ENCODE measurements at places on chromosomes 2 and 18.

DNA sequence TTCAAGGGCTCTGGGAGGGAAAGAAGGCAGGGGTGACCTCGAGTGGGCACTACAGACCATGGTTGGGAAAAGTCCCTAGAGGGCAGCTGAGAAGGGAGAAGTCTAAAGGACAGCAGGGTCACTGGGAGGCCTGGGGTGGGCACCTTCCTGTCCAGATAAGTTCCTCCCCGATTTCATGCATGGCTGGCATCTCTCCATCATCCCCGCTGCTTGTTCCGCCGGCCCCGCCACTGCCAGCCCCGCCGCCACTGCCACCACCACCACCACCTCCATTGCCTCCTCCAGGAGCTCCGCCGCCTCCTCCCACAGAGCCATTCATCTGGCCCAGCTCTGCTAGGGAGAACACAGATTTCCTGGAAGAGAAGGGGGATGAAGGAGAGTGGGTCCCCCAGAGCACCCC lies 53.6 kb downstream of the MTHFD2 start:
- no peak for DNase-seq

- DNase-seq, result peak; percentile 48
Observed at GRCh38 chr2:45834372-45834771, 182.9 kb downstream of the PRKCE start.

GRCh38 chr2:11579867-11580659 lies 46.2 kb downstream of the GREB1 start:
- no peak for DNase-seq

DNA sequence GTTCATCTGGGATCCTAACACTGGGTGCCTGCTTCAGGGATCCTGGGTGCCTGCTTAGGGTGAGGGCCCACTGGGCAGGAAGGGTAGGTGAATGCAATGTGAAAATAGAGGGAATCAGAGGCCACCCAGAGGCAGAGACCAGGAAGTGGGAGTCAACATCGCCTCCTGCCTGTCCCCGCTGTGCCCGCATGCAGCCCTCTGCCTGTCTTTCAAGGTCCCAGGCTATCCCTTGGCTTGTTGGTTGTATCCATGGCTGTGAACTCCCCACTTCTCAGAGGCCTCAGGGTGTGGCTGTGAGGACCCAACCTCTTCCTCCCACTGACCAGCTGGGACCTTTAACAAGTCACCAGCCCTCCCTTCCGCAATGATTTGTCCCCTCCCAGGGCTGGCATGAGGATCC lies 26.5 kb downstream of the PSD4 start:
- DNase-seq, result no peak

GRCh38 chr2:16204886-16205620 lies 264.7 kb downstream of the MYCN start:
- no peak for DNase-seq

- DNase-seq, result peak; percentile 69
Observed at GRCh38 chr2:88671786-88672427, 19.6 kb upstream of the RPIA start.

GRCh38 chr18:48777026-48777743 lies 173.6 kb downstream of the SMAD7 start:
- peak; percentile 73 for DNase-seq

DNA sequence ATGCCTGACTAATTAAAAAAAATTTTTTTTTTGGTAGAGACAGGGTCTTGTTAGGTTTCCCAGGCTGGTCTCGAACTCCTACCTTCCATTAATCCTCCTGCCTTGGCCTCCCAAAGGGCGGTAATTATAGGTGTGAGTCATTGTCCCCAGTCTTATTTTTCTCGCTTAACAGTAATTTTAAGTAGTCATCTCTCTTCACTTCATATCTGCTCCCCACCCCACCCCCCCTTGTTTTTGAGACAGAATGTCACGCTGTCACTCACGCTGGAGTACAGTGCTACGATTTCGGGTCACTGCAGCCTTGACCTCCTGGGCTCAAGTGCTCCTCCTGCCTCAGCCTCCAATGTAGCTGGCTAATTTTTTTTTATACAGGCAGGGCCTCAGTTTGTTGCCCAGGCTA lies 27.7 kb downstream of the RAB10 start:
- DNase-seq, result no peak

DNA sequence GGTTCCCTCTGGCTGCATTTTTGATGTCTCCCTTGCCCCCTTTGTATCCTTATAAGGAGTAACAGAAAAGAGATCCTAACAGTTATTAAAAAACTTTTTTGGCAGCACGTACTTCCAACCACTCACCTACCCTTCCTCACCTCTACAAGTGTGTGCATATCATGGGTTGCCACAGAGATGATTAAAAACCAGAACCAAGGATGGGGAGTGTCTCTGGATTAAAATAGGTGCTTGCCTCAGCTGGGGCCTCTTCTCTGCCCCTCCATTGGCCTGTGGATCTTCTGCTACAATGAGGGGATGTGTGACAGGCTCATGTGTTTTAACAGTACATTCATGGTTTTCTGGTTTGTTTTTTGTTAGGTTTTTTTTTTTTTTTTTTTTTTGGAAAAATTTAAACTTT lies 160.8 kb downstream of the FHOD3 start:
- no peak for DNase-seq

DNA sequence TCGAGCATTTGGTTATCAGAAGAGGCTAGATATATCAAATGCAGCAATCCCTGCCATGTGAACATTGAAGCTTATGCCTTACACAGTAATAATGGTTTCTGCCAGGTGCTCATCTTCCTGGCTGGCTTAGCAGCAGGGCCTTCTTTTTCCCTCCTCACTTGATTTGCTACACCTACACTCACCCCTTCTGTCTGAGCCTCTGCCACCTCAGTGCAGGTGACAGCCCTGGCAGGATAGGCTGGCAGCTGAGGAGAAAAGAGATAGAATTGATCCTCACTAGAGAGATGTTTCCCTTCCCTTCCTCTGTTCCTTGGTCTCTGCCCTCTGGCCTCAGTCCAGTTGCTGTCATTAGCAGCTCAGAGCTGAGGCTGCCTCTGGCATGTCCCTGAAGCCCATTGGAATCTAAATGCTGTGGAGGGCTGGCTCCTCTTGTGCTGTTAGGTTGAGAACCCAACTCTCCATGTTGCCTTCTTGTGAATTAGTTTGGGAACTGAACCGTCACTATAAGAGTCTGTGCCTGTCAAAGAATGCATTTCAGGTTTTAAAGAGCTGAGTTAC lies 18.2 kb downstream of the MPHOSPH10 start:
- DNase-seq, result no peak

DNA sequence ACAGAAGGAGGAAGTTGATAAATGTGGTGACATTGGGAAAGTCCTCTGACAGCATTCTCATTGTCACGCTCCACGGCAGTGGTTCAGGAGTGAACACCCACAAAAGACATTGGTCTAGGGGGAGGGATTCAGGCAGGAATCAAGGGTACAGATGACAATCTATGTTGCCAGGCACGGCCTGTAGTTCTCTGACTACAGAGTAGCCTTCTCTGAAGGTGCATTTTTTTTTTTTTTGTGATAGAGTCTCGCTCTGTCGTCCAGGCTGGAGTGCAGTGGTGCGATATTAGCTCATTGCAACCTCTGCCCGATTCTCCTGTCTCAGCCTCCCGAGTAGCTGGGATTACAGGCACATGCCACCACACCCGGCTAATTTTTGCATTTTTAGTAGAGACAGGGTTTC lies 7.4 kb upstream of the MOB1A start:
- DNase-seq, result peak; percentile 96

DNA sequence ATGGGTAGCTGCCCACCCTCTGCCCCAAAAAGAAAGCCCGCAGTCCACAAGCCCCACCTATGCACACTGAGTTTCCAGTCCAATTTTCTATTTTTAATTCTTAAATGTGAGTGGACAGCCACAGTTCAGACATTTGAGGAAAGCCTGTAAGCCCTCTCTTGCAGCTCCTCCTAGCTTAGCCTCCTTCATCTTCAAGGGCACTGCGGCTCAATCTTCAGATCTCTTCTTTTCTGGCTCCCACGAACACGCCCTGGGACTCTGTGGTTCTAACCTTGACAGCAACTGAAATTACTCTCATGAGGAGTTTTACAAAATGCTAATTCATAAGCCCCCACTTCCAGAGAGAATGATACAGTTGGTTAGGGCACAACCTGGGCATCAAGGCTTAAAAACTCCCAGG lies 144.0 kb downstream of the MSH2 start:
- DNase-seq, result no peak

DNA sequence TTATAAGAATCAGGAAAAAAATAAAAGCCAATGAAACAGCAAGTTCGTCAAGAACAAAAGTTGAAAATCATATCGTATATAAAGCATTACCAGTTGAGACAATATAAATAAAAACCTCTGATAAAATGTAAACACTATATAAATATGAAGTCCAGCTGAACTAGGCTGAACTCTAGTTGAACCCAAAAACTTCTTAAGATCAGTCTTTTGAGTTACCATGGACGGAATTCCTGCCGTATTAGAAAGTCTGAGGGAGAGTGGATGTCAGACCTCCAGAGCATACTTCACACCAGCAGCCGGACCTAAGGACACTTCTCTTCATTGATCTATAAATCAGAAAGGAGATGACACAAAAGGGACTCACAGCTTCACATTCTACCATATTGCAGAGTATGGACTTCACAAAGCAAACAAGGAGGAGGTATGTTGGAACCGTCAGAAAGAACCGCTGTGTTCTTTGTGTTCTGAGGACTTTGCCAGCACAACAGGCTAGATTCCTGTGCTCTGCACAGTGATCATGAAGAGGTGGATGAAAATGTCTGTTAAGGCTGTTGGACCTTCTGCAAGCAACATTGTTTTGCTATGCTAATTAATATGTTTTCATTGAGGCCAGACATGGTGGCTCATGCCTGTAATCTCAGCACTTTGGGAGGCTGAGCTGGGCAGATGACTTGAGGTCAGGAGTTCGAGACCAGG lies 67.2 kb upstream of the SP5 start:
- DNase-seq, result no peak

DNA sequence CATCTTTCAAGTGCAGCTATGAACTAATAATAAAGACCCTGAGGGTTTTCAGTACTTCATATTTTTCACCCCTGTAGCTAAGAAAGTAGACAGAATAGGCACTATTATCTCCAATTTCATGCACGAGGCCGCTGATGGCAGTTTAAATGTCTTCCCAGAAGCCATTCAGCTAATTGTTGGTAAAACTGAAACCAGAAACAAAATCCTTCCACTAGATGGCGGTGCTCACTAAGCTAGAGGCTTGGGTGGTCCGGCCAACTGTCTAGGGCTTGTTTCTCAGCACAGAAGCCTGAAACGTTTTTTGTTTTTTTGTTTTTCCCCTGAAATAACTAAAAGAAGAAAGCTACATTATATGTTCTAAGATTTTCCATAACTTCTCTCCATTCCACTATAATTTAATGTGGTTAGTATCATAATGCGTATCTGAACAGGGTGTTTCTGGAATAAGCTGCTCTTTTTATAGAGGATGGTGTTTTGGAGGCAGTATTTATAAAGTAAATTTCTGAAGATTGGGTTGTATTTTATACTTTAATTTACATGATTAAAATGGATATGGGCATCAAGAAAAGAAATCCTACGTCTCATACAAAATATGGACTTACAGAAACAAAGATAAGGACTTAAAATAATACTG lies 159.4 kb downstream of the PIK3C3 start:
- DNase-seq, result peak; percentile 96

GRCh38 chr2:142741764-142742269 lies 135.6 kb upstream of the KYNU start:
- no peak for DNase-seq

GRCh38 chr18:63225434-63225833 lies 94.1 kb downstream of the BCL2 start:
- DNase-seq, result no peak

DNA sequence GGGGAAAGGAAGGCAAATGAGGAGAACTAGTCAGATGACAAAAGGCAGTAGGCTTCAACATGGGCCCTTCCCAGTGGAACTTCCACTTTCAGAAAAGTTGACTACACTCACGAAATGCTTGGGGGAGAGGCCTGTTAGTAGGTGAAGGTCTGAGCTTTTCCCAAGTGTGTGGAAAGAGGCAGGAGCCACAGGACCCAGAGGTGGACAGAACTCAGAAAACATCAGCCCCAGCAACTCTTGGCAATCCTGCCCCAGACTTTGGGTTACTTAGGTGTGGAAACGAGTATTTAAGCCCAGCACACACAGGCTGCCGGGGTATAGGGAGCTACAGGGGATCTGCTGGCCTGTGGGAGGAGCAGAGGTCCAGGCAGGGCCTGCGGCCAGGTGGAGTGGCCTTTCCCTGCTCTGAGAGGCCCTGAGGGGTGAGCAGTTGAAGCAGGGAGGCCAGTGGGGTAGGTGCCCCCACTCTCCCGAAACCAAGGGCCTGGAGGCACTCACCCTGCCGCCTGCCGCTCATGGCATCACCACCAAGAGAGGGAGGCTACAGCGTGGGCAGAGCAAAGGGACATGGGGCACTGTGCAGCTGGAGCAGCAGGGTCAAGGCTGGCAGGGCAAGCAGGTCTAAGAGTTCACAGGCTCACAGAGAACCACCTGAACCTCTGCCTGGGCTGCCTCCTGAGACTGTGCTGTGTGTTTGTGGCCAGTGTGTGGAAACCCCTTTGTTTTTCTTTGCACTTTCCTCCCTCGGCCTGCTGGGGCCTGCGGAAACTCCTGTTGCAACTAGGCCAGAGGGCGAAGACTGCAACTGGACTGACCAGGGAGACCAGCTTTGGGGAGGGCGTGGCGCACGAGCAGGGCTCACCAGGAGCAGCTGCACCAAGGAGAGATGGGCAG lies 130.7 kb upstream of the SERTAD2 start:
- no peak for DNase-seq

GRCh38 chr2:67416136-67416535 lies 19.0 kb downstream of the ETAA1 start:
- DNase-seq, result no peak

GRCh38 chr2:15577071-15577735 lies 14.5 kb upstream of the DDX1 start:
- DNase-seq, result peak; percentile 95

GRCh38 chr18:80022613-80023012 lies 11.6 kb upstream of the RBFA start:
- peak; percentile 59 for DNase-seq

DNA sequence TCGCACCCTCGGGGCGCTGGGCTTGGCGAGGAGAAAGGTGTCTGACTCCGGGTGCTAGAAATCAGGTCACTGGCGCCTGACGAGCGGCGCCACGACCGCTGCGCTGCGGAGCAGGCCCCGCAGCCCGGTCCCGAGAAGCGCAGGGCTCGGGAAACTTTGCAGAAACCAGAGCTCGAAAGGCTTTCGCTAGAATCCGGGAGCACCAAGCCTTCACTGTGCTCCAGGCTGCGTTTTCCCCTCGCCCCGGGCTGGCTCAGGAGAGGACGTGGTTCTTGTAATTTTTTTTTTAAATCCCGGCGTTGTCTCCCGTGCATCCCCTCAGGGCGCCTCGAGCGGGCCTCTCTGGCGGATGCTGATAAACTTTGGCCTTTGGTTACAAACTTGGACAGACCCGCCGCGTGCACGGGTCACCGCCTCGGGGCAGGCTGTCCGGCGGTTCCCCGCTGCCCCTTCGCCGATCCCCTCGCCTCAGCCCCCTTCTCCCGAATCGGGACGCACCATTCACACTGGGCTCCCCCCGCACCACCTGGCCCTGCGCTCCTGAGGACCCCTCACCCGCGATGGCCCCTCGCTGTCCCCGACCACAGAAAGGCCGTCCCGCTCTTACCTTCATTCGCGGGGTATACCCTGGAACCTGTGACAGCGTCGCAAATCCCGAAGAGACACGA lies 419 bp downstream of the EPHA4 start:
- no peak for DNase-seq

- DNase-seq, result no peak
Observed at GRCh38 chr18:56268952-56269351, 369.4 kb downstream of the TXNL1 start.

GRCh38 chr2:26521913-26522180 lies 43.9 kb upstream of the OTOF start:
- no peak for DNase-seq
